H9 (cell line): ENCODE measurements at places on chromosomes 2 and 18.

GRCh38 chr2:167987558-167987957 lies 259.8 kb downstream of the STK39 start:
- DNase-seq, result no peak

DNA sequence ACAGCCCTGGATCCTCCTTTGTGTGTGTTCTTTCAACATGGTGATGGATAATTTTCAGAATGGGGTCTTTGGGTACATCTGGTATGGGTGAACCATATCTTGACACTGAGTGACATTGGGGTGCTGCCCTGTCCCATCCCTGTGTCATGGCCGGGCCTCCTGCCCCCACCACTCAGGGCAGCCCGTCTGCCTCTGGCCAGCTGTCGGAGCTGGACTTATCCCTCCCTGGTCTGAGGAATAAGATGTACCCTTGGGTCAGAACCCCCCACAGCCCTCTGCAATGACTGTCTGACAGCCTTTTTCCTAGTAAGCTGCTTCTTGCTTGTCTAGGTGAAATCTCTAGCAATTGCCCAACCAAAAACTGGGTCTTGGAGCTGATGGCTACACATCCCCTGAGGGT lies 142.9 kb downstream of the SH3RF3 start:
- no peak for DNase-seq

- DNase-seq, result no peak
Measured at GRCh38 chr2:166519391-166519962, 25.4 kb upstream of the SCN7A start.

- no peak for DNase-seq
Measured at GRCh38 chr2:143730953-143731260, 601.7 kb downstream of the ARHGAP15 start.

DNA sequence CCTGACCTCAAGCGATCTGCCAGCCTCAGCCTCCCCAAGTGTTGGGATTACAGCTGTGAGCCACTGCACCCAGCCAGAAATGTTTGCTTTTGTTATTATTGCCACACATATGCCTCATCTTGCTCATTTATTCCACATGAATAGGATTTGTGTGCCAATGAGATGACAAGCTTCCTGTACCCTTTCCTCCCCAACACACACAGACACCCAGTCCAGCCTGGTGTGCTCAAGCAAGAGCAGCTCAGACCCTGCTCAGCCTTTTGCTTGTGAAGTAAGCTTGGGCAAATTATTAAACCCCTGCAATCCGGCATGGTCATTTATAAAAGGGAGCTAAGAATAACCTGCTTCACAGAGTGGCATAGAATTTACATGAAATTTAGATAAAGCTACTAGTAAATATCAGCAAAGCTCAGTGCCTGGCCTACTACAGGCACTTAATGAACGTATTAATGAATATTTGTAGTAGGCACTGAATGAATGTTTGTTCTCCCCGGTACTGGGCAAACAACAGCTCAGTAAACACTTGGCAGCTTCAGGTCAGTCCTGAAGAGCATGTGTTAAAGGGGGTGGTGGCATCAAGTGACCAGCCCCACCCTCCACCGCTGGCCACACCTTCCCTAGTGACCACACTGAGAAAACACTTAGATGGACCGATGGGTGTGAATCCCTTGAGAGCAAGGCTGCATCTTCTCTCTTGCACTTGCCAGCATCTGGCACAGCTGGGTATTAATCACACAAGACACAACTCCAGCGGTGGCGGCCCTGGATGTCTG lies 280.2 kb downstream of the SRBD1 start:
- no peak for DNase-seq

DNA sequence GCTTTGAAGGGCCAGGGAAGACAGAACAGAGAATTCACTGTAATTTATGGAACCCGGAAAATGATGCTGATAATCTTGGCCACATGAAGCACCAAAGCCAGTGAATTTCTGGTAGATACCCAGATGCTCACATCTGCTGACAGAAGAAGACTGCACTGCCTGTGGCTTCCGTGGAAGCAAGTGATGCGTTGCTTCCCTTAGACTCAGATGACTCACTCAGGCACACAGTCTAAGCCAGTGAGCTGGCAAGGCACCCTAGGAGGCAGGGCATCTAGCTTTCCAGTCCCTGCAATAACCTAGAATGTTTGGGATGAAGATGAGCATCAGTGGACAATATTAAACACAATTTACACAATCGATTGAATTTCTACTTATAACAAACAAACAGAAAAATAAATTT lies 284.7 kb downstream of the CMPK2 start:
- DNase-seq, result no peak

DNA sequence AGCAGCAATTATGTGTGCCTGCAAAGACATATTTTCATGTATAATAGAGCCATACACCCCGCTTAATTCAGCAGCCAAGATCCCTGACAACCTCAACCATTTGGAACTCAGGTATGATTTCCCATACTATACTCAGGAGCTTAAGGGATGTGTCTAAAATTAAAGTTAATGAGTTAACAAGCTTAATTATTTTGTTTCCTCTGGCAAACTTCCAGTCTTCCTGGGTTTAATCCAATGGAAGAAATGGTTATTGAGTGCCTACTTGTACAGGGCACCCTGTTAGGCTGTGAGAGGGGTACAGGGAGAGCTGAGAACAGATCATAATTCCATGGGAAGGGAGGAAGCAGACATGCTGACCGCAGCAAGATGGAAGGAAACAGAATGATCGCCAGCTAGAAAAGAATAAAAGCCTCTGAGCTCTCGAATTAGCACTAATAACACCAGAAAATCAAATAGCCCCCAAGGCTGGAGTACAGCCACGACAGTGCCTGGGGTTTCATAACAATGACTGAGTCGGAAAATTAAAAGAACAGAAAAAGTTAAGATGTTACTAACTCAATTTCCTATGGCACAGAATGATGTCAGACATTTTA lies 20.8 kb upstream of the CEP68 start:
- DNase-seq, result no peak

DNA sequence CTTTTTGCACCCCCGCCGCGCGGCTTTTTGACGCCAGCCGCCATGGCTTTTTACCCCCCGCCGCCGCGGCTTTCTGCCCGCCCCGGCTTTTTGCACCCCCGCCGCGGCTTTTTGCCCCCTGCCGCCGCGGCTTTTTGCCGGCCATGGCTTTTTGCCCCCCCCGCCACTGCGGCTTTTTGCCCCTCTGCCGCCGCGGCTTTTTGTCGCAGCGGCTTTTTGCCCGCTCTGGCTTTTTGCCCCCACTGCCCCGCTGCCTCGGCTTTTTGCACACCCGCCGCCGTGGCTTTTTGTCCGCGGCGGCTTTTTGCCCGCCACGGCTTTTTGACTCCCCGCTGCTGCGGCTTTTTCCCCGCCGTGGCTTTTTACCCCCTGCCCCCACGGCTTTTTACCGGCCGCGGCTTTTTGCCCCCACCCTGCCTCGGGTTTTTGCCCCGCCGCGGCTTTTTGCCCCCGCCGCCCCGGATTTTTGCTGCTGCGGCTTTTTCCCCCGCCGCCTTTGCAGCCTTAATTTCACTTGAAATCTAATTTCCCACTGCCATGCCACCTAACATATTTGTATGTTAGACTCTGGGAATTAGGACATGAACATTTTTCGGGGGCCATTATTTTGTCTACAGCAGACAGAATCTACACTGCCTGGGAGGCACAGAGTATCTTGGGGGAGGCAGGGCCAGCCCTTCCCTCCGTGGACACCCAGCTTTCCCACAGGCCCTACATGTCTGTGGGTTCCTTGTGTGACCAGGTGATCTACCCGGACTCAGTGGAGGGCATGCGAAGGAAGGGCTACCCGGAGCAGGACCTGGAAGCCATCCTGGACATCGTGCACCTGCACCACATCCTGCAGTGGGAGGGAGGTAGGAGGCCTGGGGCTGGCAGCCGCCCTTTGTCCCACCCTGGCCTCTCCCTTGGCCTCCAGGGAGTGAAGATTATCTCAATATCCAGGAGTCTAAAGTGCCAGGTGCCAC lies 3031.0 kb upstream of the TEKT4 start:
- DNase-seq, result no peak
